ENCODE measurements at places on chromosomes 16 and 17.

DNA sequence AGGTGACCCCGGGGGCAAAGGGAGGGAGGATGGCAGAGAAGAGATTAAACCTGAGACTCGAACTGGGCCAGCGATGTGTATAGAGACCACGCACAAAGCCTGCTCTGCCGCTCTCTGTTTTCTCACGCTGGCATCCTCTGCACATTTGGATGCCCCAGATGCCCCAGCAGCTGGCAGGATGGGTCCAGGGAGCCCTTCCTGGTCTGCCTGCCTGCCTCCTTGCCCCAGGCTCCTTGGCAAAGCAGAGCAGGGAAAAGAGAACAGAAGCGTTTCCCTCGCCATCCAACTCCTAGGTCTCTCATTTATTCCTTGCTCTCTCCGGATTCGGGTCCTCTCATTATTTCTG is 5.2 kb upstream of the PIPOX start:
- no peak for DNase-seq

DNA sequence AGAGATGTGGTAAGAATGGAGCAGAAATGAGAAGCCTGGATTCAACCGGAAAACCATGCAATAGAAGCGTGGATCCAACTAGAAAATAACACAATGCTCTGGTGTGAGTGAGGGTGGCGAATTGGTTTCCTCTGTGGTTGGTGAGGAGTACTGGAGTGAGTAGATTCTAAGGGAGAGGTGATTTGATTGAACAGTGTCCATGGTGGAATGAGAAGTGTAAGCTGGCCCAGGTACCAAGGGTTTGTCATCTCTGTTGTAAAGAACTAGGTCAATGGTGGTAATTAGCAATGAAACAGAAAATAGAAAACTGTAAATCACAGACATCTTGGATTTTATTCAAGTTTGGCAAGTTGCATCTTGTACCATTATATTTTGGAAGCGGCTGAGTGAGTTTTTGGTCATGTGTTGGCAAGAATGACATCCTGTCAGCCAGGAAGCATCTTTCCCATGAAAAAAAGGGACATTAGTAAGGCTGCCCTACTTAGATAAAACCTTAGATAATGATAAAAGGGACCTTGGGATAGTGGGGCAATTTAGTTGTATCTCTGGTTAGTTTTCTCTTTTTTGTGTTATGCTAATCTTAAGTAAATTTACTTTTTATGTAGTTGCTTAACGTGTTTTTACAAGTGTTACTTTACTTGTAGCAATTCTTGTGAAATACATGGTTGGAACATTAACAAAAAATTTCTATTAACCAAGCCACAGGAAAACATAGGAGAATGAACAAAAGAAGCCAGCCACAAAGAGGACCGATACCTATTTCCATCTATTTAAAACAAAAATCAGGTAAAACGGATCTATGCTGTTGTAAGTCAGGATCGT is 20.9 kb downstream of the HSD17B2 start:
- no peak for DNase-seq

DNA sequence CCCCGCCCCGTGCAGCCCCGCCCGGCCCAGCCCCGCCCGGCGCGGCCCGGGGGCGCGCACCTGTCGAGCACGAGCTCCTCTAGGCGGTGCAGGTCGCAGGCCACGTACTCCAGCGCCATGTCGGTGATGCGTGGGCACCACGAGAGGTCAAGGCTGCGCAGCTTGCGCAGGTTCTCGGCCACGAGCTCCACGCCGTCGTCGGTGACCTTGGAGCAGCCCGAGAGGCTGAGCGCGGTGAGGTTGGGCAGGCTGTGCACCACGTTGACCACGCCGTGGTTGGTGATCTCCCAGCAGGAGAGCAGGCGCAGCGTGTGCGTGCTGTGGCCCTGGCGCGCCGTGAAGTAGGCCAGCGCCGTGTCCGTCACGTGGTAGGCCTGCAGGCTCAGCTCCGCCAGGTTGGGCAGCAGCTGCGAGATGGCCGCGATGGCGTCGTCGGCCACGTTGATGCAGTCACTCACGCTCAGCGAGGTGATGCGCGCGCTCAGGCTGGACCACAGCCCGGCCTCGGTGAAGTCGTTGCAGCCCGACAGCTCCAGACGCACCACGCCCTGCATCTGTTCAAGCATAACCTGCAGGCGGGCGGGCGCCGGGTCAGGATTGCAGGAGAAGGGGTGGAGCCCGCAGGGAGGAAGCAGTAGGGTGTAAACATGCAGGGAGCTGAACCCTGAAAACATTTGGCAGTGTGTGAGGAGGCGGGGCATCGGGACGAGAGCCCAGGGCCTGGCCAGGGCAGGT is 5.3 kb upstream of the WDR24 start:
- no peak for DNase-seq

- no peak for DNase-seq
These were observed 1.0 kb downstream of the MED1 start for GRCh38 chr17:39450051-39450450.

DNA sequence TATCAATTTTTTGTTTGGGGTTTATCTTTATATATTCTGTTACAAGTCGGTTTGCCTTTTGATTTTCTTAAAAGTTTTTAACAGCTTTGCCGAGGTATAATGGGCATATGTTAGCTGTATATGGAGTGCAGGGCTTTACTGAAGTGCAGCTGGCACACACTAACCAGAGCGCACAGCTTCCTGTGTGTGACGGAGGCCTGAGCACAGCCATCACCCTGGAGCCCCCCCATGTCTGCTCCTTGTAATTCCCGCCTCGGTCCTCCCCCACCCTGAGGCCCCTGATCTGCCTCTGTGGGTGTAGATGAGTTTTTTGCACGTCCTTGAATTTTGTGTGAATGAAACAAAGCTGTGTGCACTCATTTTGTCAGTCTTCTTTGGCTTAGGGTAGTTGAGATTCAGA is 60.1 kb upstream of the ZNF750 start:
- no peak for DNase-seq

DNA sequence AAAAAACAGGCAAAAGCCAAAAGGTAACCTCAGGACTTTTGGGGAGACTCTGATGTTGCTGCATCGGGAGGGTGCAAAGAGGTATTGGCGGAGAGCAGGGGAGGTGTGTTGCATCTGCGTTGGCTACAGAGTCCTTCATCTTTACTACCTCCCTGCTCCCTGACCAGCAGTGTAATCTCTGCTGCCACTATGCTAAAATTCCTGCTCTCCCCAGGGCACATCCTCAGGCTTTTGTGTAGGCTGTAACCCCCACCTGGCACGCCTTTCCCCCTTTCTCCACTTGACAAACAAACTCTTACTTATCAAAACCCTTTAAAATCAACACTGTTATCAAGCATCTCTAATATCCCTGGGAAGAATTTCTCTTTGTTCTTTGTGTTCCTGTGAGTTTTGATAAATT is 435.3 kb downstream of the HAPSTR1 start:
- no peak for DNase-seq

DNA sequence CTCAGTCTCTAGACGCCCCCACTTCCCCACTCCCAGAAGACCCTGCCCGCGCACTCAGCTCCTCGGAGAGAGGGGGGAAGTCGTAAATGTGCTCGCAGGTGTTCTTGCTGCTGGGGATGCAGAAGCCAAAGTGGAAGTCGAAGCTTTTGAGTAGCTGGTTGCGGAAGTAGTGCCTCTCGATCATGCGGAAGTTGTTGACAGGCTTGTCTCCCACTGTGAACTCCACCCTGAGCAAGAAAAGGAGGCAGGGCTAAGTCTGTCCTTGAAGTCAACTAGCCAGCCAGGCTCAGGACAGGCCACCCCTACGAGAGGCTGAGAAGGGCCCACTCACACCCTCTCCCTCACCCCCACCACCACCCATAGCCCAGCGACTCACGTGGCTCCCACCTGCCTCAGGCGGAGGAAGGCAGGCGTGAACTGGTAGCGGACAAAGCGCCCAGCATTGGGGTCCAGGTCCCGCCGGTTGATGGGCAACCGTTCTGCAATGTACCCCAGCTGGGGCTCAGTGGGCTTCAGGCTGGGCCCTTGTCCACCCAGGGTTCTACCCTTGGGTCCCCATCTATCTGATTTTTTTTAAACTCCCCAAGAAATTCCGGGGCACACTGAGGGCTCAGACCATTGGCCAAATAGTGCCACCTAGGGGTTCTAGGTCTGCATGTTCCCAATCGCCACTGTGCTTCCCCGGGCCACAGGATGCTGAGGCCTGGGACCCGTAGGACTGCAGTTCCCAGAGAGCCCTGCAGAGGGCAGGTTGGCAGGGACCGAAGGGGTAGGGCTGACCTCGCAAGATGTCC is 4.6 kb downstream of the UNC119 start:
- DNase-seq, result peak; percentile 62

DNA sequence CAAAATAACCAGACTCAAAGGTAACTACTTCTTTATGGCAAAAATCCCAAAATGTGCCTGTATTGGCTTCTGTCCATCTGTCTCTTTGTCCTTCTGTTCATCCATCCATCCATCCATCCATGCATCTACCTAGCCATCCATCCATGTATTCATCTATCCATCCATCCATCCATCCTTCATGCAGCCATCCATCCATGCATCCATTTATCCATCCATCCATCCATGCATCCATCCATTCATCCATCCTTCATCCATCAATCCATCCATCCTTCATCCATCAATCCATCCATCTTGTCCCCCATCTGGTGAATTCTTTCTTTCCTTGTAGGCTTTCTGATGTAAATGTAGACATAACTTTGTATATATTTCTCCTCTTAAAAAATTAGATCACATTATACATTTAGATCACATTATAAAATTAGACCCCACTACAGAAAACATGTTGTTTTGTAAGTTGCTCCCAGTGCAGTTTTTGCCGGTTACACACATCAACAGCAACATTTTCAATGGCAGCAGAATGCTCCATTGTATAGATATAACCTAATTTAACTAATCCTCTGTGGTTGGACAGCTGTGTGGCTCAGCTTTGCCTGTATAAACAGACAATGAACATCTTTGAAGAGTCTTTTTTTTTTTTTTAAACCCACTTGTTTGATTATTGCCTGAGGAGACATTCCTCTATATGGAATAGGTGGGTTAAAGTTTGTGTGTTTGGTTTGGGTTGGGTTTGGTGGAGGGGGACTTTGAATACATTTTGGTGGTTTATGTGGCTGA is 72.0 kb downstream of the MSI2 start:
- DNase-seq, result no peak

Measured in fibroblast of skin of right biceps (primary cell).